ENCODE measurements at places on chromosomes 1 and 21.

- no peak for DNase-seq
Measured at GRCh38 chr1:225121095-225121494, 191.6 kb downstream of the DNAH14 start.

GRCh38 chr1:37999430-38000232 lies 5.7 kb downstream of the FHL3 start:
- no peak for DNase-seq

- DNase-seq, result no peak
Measured at GRCh38 chr1:112308716-112309115, 87.3 kb upstream of the CTTNBP2NL start.

- peak; percentile 7 for DNase-seq
Measured at GRCh38 chr1:232226197-232226712, 403.7 kb downstream of the SIPA1L2 start.

GRCh38 chr1:56709995-56710394 lies 64.9 kb downstream of the PRKAA2 start:
- no peak for DNase-seq

DNA sequence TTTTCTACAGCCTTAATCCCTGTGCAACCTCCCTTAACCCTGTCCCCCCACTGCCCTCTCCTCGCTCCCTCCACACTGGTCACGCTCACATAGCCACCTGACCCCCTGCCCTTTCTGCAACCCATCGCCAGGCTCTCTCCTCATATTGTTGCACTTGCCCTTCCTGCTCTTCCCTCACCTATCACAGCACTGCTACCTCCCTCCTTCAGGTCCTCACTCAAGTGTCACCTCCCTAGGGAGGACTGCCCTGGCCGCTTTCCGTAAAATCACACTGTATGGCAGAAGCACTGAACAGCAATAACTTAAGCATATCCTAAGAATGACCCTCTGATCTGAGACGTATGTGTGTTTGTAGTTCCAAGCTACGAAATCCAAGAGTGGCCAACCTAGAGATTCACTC lies 406.0 kb downstream of the SIPA1L2 start:
- no peak for DNase-seq
